ENCODE measurements at places on chromosomes 5 and 9. TPM values are rescaled to one million over a fixed set of nuclear protein-coding genes. Genes with fewer than 3 reads are reported as not detected.

HMMR gene
- 55.5 TPM for total RNA-seq

KIF24 gene
- 4.6 TPM for total RNA-seq

SAXO1 gene
- not detected for total RNA-seq

TRIM32 gene
- total RNA-seq, result 14.3 TPM

GKAP1 gene
- 4.0 TPM for total RNA-seq

ZNF883 gene
- 3.1 TPM for total RNA-seq

PTGS1 gene
- total RNA-seq, result 1.1 TPM

NPR3 gene
- total RNA-seq, result 0.40 TPM

NEUROG1 gene
- total RNA-seq, result not detected

DNAH5 gene
- 0.30 TPM for total RNA-seq

COX7C gene
- 382 TPM for total RNA-seq

APBA1 gene
- not detected for total RNA-seq

IL17B gene
- total RNA-seq, result not detected

C9orf50 gene
- 0.56 TPM for total RNA-seq

SAPCD2 gene
- 26.8 TPM for total RNA-seq

GRIN3A gene
- total RNA-seq, result not detected

CDKN2B gene
- total RNA-seq, result not detected

HCN1 gene
- 0.24 TPM for total RNA-seq

PLAC8L1 gene
- 0.34 TPM for total RNA-seq

BTNL9 gene
- total RNA-seq, result 1.6 TPM

OLFM1 gene
- 0.13 TPM for total RNA-seq

CD72 gene
- total RNA-seq, result not detected

LRRC19 gene
- total RNA-seq, result not detected

NR2F1-AS1 gene
- total RNA-seq, result 4.2 TPM

FBXL7 gene
- 4.9 TPM for total RNA-seq

All from A375 (cell line).